ENCODE measurements at places on chromosomes 3 and 15. TPM values are rescaled to one million over a fixed set of nuclear protein-coding genes. Genes with fewer than 3 reads are reported as not detected.

DNA sequence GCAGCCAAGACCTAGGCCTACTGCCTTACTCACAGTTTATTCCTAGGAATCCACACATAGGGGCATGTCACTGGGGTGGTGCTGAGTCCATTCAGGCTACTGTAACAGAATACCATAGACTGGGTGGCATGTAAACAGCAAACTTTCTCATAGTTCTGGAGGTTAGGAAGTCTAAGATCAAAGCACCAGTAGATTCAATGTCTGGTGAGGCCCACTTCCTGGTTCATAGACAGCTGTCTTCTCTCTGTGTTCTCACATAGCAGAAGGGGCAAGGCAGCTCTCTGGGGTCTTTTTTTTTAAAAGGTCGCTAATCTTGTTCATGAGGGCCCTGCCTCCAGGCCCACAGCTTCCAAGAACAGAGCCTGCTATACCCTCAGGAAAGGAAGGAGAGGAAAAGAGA lies 113.9 kb upstream of the MANF start:
- DNase-seq = no peak

DNA sequence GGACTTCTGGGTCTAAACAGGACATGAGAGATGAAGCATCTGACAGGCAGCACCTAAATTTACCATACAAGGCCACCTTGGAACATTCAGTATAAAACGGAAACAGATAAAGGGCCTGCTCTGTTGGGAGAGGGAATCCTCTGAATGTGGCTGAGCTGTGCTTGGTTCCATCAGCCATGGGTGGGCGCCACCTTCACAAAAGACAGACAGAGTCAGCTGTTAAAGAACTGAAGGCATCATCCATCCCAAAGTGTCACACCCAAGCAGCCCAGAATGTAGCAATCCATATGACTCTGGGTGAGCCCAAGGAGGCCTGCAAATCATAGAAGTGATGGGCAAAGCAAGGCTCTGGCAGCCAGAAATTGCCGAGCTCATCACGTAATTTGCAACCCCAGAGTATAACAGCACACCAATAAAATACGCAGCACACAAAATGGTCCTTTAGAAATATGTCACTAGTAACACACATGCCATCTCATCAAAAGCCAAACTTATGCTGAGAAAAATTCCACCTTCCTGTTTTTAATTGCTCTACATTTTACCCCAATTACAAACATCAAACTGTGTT lies 24.8 kb upstream of the RBP1 start:
- DNase-seq = peak; percentile 43

DNA sequence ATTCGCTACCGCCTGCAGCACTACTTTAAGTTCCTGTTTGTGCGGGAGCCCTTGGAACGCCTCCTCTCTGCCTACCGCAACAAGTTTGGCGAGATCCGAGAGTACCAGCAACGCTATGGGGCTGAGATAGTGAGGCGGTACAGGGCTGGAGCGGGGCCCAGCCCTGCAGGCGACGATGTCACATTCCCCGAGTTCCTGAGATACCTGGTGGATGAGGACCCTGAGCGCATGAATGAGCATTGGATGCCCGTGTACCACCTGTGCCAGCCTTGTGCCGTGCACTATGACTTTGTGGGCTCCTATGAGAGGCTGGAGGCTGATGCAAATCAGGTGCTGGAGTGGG lies 995 bp downstream of the CHST14 start:
- peak; percentile 20 for DNase-seq

DNA sequence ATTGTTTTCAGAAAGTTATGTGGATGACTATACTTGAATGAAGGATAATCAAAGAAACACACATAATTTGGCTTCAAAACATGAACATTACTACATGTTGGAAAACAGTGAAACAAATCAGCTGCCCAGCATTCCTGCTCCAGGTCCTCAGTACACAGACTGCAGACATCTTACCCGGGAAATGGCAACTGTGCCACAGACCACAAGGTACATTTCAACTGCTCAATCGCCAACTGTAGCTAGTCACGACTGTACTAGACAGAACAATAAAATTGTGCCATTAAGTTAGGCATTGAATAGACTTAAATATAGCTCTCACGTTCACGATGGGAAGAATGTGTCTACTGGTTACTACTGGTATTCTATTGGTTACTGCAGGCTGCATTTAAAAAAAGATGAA lies 5.0 kb downstream of the NAA50 start:
- DNase-seq = peak; percentile 55

DNA sequence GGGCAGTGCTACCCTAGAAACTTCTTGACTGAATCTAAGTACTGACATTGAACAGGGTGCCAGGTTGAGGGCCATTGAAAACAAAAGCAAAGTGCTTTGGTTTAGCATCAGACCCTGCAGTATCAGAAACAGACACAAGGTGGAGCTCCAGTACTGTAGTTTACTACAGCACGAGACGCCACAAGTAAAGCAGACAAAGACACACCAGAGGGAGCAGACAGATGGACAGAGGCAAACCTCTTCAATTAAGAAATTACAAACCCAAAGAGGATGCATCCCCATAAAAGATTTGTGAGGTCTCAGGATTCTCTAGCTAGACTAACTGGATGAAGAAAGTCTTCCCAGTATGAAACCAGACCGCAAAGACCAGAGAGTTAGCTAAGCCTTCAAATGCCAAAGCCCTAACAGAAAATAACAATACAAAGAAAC lies 16.6 kb downstream of the TOP2B start:
- DNase-seq = peak; percentile 77

DNA sequence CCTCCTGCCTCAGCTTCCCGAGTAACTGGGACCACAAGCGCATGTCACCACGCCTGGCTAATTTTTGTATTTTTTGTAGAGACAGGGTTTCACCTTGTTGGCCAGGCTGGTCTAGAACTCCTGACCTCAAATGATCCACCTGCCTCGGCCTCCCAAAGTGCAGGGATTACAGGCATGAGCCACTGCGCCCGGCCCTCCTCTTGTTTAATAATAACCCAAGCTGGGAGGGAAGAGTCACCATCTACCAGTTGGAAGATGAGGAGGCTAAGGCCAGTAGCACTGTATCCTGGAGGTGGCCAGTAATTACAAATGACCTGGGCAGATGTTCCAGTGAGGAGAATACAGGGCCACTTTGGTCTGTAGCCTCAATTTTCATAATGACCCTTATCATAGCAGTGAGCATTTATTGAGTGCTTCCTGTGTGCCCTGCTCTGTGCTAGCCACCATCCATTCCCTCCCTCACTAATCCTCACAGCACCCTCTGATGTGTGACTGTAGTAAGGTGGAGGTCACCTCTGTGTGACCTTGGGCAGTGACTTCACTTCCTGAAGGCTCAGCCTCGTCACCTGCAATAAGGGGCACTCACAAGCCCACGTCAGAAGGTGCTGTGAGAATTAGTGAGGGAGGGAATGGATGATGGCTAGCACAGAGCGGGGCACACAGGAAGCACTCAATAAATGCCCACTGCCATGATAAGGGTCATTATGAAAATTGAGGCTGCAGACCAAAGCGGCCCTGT lies 64.2 kb downstream of the ABTB1 start:
- DNase-seq = no peak

DNA sequence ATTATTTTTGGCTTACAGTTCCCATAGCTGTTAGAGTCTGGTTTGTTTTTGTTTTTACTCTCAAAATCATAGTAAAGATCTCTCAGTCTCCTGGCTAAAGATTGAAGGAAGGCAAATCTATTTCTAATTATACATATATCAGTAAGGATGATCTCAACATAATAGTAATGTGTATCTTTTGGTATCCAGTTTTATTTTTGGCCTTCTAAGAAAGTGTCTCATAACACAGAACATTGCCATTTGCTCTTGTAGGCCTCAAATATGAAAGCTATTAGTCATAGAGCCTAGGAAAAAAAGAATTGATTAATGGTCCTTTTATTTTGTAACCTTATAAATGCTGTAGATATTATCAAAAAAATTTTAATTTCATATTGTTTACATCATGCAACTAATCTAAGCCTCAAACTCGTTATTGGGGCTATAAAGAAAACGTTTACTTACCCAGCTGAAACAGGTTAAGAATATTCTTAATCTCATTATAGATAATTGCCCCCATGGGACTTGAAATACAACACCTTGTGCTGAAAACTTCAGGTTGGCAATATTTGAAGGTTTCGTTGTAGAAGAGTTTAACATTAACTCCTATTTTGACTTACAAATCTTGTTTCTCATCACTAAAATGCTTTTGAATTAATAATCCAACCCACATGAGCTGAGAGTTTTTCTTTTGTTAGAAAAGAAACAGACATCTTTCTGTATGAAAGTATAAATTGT lies 16.7 kb downstream of the FBXO45 start:
- DNase-seq = peak; percentile 18

DNA sequence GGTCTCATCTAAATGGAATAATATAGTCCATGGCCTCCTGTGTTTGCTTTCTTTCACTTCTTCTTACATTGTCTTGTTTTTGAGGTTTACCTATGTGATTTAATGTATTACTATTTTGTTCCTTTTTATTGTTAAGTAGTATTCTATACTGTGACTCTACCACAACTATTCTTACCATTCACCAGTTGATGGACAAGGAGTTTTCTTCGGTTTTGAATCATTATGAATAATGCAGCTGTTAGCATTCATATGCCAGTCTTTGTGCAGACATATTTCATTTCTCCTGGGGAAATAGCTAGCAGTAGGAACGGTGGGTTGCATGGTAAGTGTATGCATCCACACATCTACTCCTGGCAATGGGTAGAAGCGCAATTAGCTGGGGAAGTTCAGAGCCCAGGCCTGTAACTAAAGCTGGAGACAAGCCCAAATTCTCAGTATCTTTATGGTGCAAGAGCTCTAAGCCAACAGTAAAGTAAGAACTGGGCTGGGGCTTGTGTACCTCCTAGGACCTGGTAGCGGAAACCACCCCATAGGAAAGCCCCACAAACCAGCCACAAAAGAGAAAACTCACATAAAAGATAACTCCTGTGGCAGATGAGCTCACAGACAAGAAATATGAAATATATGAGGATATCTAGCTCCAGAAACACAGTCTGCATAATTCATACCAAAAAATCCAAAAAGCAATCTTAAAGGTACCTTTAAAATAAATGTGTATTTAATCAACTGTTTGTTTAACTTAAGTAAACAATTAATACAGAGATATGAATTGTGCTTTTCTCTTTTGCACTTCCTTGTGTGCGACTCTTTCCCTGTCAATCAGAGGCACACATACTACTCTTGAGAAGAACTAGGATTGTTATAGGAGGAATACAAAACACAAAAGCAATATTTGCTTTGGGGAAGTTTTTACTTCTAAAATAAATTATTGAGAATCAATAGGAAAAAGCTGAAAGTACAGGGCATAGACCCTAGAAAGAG lies 2.7 kb upstream of the CSTA start:
- no peak for DNase-seq

GRCh38 chr3:181700168-181701087 lies 11.3 kb upstream of the SOX2 start:
- DNase-seq = peak; percentile 81

DNA sequence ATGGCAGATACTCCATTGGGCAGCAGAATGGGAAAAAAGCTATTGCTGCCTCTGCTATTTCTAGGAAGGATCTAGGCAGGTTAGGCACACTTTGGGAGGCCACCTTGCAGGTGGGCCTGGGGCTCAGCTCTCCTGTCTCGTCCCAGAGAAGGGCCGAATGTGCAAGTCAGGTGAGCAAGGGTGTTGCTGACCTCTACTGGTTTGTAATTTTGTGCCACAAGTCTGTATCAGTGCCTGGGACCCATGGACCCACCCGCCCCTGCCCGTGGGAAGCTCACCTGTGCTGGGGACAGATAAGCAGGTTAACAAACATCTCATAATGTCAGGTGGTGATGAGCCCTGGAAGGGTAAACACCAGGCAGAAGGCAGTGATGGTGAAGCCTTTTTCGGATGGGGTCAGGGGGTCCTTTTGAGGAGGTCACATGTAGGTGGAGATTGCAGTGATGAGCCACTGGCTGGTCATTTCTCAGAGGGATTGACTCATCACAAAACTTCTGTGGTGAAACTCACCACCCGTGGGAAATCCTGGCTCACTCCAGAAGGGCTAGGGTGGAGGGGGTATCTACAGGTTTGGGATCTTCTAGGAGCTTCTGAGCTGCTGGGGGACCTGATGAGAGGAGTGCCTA lies 161.3 kb downstream of the KLF13 start:
- DNase-seq = peak; percentile 9

DNA sequence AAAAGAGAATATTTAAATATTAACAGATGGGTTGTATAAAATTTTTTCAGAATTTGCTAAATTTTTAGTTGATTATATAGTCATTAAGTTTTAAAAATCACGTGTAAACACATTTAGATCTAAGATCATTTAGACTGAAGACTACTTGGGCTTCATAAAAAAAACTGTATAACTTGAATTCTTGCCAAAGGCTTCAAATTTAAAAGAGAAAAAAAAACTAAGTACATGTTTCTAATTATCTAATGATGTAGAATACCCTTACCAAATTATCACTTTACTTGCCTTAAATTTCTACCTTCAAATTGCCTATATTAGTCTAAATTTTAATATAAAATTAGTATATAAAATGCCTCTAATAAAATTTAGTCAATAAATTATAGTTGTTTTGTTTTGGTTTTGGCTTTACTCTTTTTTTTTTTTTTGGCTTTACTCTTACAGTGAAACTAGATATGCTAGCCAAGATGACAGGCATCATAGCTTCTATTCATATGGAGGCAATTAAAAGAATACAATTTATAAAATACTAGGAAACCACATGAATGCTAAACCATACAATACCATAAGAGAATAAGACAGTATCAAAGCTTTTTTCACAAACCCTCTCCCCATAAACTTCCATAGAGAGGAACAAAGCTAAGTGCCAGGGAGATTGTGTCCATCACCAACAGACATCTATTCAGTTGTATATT lies 183.1 kb upstream of the KCNMB2 start:
- peak; percentile 4 for DNase-seq

- no peak for DNase-seq
Observed at GRCh38 chr3:79406175-79406574, 361.6 kb downstream of the ROBO1 start.

- DNase-seq = no peak
Observed at GRCh38 chr15:67480741-67481140, 40.2 kb upstream of the C15orf61 start.

GRCh38 chr3:179116816-179117215 lies 31.3 kb upstream of the PIK3CA start:
- DNase-seq = no peak

GRCh38 chr3:106018929-106019550 lies 150.2 kb upstream of the CBLB start:
- no peak for DNase-seq

DNA sequence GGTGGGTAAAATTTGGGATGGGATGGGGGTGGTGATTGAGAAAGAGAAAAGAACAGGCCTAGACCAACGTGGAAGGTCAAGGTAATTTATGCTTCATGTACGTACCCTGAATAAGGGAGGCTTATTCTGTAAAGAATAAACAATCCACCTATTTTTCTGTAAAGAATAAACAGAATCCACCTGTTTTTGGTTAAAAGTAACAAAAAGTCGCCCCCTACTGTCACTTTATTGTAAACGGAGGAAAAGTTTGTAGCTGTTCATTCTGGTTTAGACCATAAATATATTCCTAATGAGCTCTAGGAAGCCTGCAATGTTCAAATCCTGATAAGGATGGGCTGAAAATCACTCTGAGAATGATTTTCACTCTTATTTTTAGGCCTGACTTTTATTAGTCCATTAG lies 23.5 kb upstream of the SQOR start:
- peak; percentile 24 for DNase-seq

GRCh38 chr3:177284383-177284881 lies 87.2 kb upstream of the TBL1XR1 start:
- peak; percentile 27 for DNase-seq

- no peak for DNase-seq
Observed at GRCh38 chr3:101577286-101577685, 3.3 kb downstream of the PCNP start.

The RSRC1 gene
- total RNA-seq = 29.0 TPM

The SLC2A2 gene
- total RNA-seq = not detected

The CRABP1 gene
- not detected for total RNA-seq

The FBN1 gene
- total RNA-seq = 81.2 TPM

The C3orf49 gene
- total RNA-seq = not detected

The WNT5A gene
- 35.5 TPM for total RNA-seq

All from myocyte (in vitro differentiated cells).